IPS DF 19.7 (cell line): ENCODE measurements at places on chromosomes 12 and 14.

- DNase-seq: no peak
Observed at GRCh38 chr14:31937730-31938346, 139.3 kb upstream of the ARHGAP5 start.

DNA sequence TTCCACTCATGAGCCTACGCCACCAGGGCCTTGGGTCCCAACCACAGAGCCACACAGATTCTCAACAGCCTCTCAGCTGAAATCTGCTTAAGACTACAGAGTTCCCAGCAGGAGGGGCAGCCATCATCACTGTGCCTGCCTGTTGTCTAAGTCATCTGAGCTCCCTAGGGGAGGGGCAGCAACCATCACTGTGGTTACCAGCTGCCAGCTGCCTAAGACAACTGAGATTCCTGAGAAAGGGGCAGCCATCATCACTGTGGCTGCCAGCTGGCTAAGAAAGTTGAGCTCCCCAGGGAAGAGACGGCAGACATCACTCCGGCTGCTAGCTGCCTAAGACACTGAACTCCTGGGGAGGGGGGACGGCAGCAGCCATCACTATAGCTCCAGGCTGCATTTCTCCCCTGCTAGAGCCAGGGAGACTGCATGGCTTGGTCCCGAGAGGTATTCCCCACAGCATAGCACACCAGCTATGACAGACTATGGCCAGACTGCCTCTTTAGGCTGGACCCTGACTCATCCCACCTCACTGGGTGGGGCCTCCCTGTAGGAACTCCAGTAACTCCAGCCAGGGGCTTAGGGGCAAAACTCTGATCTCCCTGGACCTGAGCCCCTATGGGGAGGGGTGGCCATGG lies 37.2 kb upstream of the C14orf132 start:
- DNase-seq: no peak

DNA sequence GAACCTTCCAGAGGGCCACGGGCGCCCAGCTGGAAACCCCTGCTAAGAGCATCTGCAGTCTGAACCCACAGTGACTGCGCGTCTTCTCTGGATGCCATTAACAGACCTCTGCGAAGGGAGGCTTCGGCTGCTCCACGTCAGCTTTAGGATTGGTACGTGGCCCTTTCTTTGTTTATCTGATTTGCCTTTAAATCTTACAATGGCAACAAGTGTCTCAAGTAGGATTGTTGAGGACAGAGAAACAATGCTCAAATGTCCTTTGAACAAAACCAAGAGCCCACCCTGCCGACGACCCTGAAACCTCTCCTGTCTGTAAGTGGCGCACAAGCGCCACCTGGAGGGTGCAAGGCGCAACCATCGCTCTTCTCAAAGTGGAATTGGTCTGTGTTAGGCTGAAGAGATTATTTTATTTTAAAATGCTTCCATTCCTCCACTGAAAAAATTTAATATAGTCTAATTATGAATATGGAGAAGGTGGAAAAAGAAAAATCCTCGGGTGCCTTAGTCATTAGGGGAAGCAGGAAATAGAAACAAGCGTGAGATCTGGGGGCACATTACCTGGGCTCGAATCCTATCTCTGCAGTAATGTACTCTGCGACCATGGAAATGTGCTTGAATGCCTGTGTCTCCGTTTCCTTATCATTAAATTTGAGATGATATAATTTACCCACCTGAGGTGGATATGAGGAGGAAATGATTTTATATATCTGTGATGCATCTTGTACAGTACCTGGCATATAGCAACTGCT lies 82.6 kb upstream of the PTPRB start:
- DNase-seq: no peak

GRCh38 chr14:88727057-88727456 lies 65.7 kb downstream of the EML5 start:
- no peak for DNase-seq

- DNase-seq: no peak
Observed at GRCh38 chr12:12546314-12546772, 16.3 kb downstream of the DUSP16 start.

- DNase-seq: no peak
Observed at GRCh38 chr14:94237046-94237445, 56.0 kb downstream of the SERPINA10 start.

DNA sequence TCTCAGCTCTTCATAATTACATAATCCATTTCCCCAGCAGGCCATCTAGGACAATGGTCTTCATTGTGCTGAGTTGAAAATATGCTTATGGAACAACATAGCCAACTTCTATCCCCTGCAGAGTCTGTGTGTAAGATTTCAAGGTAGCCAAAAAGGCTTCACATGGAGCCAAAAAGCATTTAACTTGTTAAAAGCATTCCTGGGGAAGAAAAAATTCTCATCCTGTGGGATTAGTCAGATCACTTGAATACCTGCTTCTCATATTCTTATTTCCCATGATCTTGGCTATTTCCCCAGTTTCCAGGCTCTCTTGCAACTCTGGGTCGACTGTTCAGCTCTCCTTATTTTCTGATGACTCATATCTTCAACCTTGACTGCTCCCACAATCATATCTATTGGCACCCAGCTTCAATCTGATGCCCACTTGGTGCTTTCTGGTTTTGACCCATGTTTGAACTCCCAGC lies 178.9 kb downstream of the KLHL28 start:
- no peak for DNase-seq

DNA sequence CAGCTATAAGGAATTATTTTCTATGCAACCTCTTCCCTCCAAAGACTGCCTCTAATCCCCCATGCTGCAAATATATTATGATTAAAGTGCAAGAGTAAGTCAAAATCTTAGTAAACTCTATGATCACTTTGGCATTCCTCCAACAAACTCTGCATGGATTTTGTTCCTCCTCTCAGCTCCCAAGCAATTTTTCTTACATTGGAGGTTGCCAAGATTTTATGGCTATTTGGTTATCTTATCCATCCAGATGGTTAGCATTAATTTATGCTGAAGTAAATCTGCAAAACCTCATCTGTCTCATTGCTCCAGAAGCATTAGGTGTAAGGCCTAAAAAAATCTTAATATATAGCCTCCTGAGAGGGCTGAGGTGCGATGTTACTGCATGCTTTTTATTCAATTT lies 228.1 kb downstream of the CHST11 start:
- no peak for DNase-seq

- DNase-seq: peak; percentile 48
Observed at GRCh38 chr12:95942524-95943329, at the start of gene CCDC38. CCDC38 (minus strand) TSS chr12:95942614; CDS start chr12:95936509, 6,105 bp downstream.
